ENCODE measurements at places on chromosomes 6 and 20. TPM values are rescaled to one million over a fixed set of nuclear protein-coding genes. Genes with fewer than 3 reads are reported as not detected.

GRCh38 chr20:7601431-7601830, 338.8 kb downstream of the HAO1 start:
- no peaks in the 10 kb centered on the region for H3K27me3 ChIP-seq
- no peak overlapping the region for H3K27ac ChIP-seq

The HLA-DPB1 gene
- 14.4 TPM for total RNA-seq

- H3K4me3 ChIP-seq = no peak overlapping the region
- H3K27ac ChIP-seq = no peak overlapping the region
- DNase-seq = no peak
- H3K27me3 ChIP-seq = peaks cover 2% of the 10 kb centered on the region
- no peaks in the 10 kb centered on the region for H3K4me1 ChIP-seq
- no peaks in the 10 kb centered on the region for H3K36me3 ChIP-seq
Measured at GRCh38 chr20:54122189-54122588, 51.6 kb downstream of the CYP24A1 start.

GRCh38 chr20:60752741-60753420, 499.2 kb upstream of the CDH4 start:
- peaks cover 4% of the 10 kb centered on the region for H3K36me3 ChIP-seq
- peaks cover 2% of the 10 kb centered on the region for H3K27me3 ChIP-seq
- no peak for DNase-seq
- no peak overlapping the region for H3K27ac ChIP-seq
- no peak overlapping the region for H3K4me3 ChIP-seq
- no peaks in the 10 kb centered on the region for H3K4me1 ChIP-seq

GRCh38 chr6:1509241-1509640, 100.5 kb upstream of the FOXC1 start:
- H3K4me3 ChIP-seq = no peak overlapping the region
- no peak for DNase-seq
- no peaks in the 10 kb centered on the region for H3K36me3 ChIP-seq
- peaks cover 6% of the 10 kb centered on the region for H3K27me3 ChIP-seq

Measured in endothelial cell (in vitro differentiated cells).